ENCODE measurements at places on chromosomes 1 and 21.

GRCh38 chr1:59315529-59316463 is 18.9 kb downstream of the FGGY start:
- no peak for DNase-seq

GRCh38 chr1:235331401-235331800 is 3.0 kb downstream of the GGPS1 start:
- DNase-seq: no peak

DNA sequence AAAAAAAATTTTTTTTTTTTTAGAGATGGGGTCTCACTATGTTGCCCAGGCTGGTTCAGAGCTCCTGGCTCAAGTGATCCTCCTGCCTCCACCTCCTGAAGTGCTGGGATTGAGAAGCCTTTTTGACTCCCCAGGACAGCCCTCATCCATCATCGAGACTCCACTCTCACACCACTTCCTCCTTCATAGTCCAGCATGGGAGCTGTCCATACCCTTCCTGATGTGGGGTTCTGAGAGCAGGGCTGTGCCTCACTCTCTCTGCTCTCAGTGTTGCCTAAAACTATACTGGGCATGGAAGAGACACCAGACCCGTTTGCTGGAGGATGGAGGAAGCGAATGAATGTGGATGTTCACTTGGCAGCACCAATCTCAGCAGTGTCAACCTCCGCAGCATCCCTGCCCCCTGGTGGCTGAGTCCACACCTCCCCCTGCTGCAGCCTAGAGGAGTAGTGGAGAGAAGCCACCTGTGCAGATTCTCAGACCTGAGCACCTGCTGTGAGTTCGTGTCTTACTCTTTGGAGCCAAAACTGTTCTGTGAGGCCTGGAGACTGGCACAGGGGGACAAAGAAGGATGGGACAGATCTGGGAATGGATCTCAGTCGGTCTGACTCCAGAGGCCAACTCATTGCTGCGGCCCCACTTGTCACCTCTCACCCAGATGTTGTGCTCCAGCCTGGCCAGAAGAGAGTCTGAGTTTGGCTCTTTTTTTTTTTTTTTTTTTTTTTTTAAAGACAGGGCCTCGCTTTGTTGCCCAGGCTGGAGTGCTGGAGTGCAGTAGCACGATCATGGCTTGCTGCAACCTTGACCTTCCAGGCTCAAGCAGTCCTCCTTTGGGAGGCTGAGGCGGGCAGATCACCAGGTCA is 17.7 kb downstream of the TINAGL1 start:
- no peak for DNase-seq

GRCh38 chr1:1132956-1133750 is 17.3 kb upstream of the C1orf159 start:
- DNase-seq: no peak

- DNase-seq: no peak
Measured at GRCh38 chr21:28459193-28459592, 533.5 kb downstream of the LTN1 start.

DNA sequence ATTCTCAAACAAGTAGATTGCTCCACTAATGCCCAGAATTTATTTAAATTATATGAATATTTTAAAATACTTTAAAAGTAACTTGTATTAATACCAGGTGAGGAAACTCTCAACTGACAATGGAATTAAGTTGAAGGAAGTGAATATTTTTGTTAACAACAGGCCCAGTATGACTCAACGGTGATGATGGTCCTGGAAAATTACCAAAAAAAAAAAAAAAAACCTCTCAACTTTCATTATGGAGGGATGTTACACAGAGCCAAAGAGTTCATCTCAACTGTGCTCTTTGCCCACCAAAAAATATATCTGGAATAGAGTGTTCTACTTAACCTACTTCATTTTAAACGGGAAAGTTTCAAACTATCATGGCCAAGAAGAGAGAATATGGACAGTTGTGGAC is 28.3 kb downstream of the CFH start:
- DNase-seq: no peak

DNA sequence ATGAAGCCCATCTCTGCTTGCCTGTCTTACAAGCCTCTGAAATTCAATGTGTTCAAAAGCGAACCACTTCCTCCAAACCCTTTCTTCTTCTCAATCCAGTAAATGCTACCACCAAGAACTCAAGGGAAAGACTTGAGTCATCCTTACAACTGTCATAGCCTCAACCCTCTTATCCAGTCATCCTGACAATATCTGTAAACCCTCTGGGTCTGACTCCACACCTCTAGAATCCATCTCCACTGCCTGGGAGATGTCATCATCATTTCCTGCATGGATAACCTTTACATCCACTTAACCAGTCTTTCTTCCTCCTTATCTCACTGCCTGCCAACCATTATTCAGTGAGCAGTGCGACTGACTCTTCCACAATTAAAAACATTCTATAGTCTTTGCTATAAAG is 441.1 kb downstream of the SETD4 start:
- no peak for DNase-seq

DNA sequence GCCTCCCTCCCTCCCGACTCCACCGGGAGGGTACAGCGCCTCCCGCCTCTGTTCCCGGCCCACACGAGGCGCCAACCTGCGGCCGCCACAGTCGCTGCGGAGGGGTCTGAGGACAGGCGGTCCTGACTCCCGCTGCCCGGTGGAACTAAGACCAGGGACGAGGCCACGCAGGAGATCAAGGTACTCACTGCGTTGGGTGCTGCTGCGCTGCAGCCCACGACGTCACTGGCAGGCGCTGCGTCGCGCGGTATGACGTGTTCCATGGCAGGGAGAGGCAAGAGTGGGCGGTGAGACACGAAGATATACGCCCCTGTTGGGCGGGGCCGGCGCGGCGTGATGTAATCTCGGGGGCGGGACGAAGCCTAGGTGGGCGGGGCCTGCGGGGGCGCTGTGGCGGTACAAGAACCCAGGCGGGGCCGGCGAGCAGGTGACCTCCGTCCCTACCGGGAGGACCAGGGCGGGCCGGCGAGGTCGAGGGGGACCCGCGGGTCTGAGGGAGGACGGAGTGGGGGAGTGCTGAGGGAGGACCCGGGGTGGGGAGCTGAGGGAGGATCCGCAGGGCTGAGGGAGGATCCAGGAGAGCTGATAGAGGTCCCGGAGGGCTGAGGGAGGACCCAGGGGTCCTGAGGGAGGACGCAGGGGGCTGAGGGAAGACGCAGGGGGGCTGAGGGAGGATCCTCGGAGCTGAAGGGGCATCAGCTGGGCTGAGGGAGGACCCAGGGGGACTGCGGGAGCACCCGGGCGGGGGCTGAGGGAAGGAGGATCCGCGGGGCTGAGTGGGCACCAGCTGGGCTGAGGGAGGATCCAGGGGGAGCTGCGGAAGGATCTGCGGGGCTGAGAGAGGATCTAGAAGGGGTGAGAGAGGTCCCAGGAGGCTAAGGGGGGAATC is at the start of gene MRPL55:
Gene MRPL55 (minus strand): TSS at position 227 of the 889 bp plus-strand sequence. CDS start 1,039 bp downstream, outside the sequence.
- peak; percentile 93 for DNase-seq

DNA sequence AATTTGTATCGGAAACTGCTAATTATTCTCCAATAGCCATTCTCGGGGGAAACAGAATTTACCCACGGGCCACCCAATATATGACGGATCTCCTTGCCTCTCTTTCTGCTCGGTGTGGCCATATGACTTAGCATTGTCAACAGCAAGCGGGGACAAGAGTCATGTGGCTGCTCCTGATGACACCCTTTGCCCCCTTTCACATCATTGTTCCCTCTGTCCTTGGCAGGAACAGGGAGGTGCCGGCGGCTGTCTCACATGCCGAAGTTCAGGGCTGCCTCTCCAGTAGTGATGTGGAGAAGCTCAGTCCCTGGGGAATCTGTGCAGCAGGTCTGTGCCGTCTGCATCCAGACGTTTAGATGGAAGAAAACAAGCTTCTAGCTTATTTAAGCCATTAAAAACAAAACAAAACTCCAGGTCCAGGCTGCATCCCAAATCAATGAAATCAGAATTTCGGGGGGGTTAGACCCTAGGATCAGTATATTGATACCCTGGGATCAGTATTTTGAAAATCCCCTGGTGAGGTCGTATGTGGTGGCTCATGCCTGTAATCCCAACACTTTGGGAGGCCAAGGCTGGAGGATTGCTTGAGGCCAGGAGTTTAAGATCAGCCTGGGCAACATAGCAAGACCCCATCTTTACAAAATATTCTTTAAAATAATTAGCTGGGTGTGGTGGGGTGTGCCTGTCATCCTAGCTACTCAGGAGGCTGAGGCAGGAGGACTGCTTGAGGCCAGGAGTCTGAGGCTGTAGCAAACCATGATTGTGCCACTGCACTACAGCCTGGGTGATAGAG is 10.8 kb downstream of the MYOM3 start:
- no peak for DNase-seq

- DNase-seq: no peak
Measured at GRCh38 chr21:45670731-45671130, 27.2 kb downstream of the PCBP3 start.

DNA sequence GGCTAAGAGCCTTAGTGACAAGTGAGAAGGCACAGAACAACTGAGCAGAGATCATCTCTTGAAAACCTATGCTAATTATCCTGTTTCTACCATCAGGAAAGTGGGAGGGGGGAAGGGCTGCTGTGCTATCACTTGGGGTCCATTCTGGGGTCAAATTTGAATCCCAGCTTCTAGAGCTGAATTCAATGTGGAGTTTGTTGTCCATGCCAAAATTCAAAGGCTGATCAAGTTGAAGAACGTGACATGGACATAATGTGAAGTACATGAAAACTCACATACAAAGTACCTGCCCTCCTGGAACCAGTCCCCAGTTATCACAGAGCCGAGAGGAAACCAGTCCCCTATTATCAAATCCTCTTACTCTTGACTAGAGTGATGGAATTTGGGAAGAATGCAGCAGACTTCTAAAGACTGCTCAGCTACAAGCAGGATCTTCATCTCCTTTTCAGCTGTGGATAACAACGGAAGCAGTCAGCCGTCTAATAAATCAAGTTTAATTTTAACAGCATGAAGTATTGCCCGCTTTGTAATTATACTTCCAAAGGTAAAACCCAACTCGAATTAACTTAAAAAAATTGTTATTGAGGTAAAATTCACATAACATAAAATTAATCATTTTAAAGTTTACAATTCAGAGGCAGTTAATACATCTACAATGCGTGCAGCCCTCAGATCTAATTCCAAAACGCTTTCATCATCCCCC is 78.3 kb downstream of the SLC45A1 start:
- no peak for DNase-seq

DNA sequence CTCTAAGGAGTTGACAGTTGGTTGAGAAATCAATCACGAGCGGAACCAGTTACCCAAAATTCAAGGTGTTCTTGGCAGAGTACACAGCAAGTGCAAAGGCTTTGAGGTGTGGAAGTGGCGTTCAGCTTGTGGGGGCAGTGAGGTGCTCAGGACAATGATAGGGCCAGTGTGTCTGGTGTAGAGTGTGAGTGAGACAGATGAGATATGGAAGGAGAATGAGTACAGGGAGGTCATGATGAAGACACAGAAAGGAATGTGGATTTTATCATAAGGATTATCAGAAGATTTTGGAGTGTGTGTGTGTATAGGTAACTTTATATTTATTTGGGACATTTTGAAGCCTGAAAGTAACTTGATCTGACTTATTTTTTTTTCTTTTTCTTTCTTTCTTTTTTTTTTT is 40.9 kb downstream of the IFI44 start:
- no peak for DNase-seq

- DNase-seq: no peak
Measured at GRCh38 chr21:42722808-42723473, 69.5 kb downstream of the PDE9A start.

DNA sequence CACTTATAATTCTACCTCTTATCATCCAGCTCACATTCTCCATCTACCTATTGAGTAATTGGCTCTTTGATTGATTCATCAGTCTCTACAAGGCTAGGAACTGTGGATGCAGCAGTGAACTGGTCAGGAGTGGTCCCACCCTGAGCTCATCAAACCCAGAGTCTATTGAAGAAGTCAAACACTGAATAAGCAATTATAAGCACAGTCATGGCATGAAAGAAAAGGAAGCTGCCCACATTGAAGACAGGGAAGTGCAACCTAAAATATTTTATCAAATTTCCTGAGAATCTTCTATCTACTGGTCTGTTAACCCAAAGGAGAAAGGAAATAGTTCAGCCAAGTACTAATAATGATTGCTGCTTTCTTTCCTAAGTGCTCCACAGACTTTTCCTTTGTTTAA is 35.7 kb downstream of the ACP6 start:
- no peak for DNase-seq

DNA sequence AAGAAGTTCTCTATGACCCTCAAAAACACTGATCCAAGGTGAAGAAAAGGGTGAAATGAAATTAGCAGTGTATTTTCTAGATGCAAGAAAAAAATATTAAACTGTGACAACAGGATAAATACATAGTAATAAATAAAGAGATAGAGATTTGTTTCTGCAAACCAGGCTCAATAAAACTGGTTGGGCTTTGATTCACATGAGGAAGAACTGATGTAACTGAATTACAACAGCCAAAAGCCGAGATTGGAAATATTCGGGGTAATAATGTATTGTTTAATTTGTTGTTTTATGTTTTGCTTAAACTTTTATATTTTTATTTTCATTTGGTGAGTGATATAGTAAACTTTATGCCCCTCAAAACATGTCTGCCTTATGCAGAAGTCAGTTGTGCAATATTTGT is 285.0 kb downstream of the BRINP3 start:
- no peak for DNase-seq

DNA sequence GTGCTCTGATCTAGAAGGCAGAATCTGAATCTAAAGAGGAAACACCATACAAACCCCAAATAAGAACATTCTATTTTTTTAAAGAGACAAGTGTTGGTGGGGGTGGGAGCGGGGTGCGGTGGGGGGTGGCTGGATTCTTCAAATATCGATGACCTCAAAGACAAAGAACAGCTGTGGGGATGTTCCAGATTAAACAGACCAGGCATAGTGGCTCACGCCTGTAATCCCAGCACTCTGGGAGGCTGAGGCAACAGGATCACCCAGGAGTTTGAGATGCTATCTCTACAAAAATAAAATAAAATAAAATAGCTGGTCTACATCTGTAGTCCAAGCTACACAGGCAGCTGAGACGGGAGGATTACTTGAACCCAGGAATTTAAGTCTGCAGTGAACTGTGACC is 5.0 kb downstream of the ATP1A4 start:
- DNase-seq: no peak

- no peak for DNase-seq
Measured at GRCh38 chr1:81224222-81224621, 576.5 kb upstream of the ADGRL2 start.

- no peak for DNase-seq
Measured at GRCh38 chr1:59066236-59066635, 230.7 kb upstream of the FGGY start.

- DNase-seq: no peak
Measured at GRCh38 chr1:48333316-48333715, 110.8 kb downstream of the SLC5A9 start.

DNA sequence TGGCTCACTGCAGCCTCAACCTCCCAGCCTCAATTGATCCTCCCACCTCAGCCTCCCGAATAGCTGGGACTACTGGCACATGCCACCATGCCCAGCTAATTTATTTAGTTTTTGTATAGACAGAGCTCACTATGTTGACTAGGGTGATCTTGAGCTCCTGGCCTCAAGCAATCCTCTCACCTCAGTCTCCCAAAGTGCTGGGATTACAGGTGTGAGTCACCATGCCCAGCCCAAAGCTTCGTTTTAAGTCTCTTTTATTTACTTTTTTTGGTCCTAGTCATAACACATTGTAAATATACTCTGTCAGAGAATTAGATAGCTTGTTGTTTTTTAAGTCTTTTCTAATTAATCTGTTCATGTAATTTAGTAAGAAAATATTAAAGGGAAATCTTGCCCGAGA is 42.8 kb downstream of the KCNK1 start:
- DNase-seq: no peak

- no peak for DNase-seq
Measured at GRCh38 chr1:58627221-58627620, 50.2 kb upstream of the TACSTD2 start.

- DNase-seq: no peak
Measured at GRCh38 chr21:38171723-38172344, 85.0 kb upstream of the KCNJ15 start.

- DNase-seq: no peak
Measured at GRCh38 chr1:36354486-36354885, 31.0 kb upstream of the EVA1B start.

Data from NCI-H510A (cell line).